ENCODE measurements at places on chromosomes 7 and 10. TPM values are rescaled to one million over a fixed set of nuclear protein-coding genes. Genes with fewer than 3 reads are reported as not detected.

The TCERG1L gene
- 2.1 TPM for total RNA-seq

The CPEB3 gene
- 2.4 TPM for total RNA-seq

The CPVL gene
- total RNA-seq: 43.8 TPM

The SPDYE8 gene
- not detected for total RNA-seq

The LAMB1 gene
- total RNA-seq: 101 TPM

GRCh38 chr10:77328272-77328816, 309.3 kb downstream of the KCNMA1 start:
- no peak overlapping the region for H3K4me3 ChIP-seq
- DNase-seq: peak; percentile 62
- peaks cover 13% of the 10 kb centered on the region for H3K4me1 ChIP-seq
- no peak overlapping the region for H3K27ac ChIP-seq

- H3K27ac ChIP-seq: no peak overlapping the region
- no peak overlapping the region for H3K4me3 ChIP-seq
- no peaks in the 10 kb centered on the region for H3K36me3 ChIP-seq
- DNase-seq: no peak
- no peaks in the 10 kb centered on the region for H3K27me3 ChIP-seq
Observed at GRCh38 chr7:25495342-25496250, 267.3 kb upstream of the NPVF start.

DNA sequence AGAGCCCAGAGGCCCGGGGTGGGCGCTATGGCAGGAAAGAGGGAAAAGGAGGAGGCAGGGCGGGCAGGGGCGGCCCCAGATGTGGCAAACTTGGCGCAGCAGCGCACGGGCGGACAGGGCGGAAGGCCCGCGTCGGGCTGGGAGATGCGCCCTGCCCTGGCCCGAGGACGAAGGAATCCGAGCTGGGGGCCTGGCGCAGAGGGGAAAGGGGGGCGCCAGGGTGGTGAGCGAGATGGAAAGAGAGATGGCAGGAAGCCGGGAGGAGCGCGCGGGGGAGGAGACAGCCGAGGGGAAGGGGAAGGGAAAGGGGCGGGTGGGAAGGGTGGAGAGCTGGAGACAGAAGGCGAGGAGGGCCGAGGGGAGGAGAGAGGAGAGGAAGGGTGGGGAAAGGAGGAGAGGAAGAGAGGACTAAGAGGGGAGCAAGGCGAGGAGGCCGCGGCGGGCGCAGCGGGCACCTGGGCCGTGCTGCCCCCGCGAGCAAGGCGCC, at the start of gene MARVELD1:
TSS of gene MARVELD1 (plus strand) at position 392 of the 487 bp plus-strand sequence. CDS start 147 bp downstream, outside the sequence.
- H3K27ac ChIP-seq: peak within 1 kb of the TSS; percentile 97
- H3K4me3 ChIP-seq: peak within 1 kb of the TSS; percentile 98
- peaks cover 8% of the 10 kb centered on the region for H3K36me3 ChIP-seq
- peaks cover 47% of the 10 kb centered on the region for H3K4me1 ChIP-seq
- peak; percentile 77 for DNase-seq
- H3K27me3 ChIP-seq: peaks cover 4% of the 10 kb centered on the region

DNA sequence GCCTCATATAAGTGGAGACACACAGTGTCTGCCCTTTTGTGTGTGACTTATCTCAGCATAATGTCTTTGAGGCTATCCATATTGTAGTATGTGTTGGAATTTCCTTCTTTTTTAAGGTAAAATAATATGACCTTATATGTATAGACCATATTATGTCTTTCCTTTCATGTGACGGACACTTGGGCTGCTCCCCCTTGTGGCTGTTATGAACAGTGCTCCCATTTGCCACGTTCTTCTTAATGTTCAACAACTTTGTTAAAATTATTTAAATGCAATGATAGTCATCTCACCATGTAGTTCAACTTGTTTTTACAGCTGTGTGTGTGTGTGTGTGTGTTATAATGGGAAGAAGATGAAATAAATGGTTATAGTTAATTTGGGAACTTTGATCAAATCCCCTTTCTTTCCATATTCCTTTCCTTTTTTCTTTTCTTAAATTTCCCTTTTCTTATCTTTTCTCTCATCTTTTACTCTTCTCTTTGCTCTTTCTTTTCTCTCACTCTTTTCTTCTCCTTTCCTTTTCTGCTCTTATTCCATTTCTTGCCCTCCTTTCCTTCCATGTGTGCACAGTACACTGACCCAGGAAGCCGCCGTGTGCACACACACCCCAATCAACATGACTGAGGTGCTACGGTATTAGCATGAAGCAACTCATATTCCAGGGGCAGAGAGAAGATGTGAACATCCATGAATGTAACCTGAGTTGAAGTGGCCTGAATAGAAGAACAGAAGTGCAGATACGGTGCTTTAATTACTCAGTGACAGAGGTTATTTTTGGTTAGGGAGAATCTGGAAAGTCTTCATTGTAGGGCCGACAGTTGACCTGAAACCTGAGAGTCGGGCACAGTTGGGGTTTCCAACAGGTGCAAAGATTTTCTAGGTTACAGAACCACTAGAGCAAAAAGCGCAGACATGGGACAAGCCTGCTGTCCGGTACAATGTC, 596.6 kb downstream of the SDK1 start:
- peaks cover 15% of the 10 kb centered on the region for H3K4me1 ChIP-seq
- no peak overlapping the region for H3K27ac ChIP-seq
- H3K27me3 ChIP-seq: no peaks in the 10 kb centered on the region
- H3K4me3 ChIP-seq: no peak overlapping the region
- H3K36me3 ChIP-seq: no peaks in the 10 kb centered on the region

GRCh38 chr10:70927189-70927943, 39.0 kb upstream of the PCBD1 start:
- H3K27me3 ChIP-seq: no peaks in the 10 kb centered on the region
- no peak overlapping the region for H3K27ac ChIP-seq
- no peaks in the 10 kb centered on the region for H3K36me3 ChIP-seq
- no peak overlapping the region for H3K4me3 ChIP-seq
- no peaks in the 10 kb centered on the region for H3K4me1 ChIP-seq
- no peak for DNase-seq

DNA sequence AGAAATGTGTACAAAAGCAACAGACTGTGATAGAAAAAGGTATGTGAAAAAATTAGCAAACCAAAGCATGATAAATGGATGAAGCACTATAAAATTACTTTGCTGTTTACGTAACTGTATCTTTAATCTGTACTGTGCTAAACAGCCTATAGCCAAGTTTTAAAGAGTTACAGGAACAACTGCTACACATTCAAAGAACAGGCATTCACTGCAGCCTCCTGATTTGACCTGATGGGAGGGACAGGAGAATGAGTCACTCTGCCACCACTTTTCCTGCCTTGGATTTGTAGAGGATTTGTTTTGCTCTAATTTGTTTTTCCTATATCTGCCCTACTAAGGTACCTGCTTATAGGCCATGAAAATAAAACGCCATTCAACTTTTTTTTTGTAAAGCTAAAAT, 116.1 kb downstream of the FANK1 start:
- H3K27ac ChIP-seq: no peak overlapping the region
- no peak for DNase-seq
- peaks cover 2% of the 10 kb centered on the region for H3K27me3 ChIP-seq
- H3K4me3 ChIP-seq: no peak overlapping the region

DNA sequence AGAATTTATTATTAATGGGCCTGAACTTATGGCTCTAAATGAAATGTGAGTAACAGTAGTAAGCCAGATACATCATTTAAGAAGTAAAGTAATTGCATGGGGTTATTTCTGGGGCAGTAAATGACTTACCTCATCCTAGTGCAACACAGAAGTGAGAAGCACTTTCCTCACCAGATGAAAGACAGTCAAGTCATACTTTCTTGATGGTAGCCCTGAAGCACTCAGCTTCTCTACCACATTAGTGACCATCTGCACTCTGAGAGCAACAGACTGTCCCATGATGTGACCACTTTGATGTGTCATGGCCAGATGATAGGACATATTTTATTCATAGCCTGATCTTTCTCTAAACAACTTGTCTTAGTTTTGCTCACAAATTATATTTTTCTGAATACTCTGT, 369.5 kb upstream of the PHF14 start:
- H3K4me1 ChIP-seq: no peaks in the 10 kb centered on the region
- no peak for DNase-seq
- H3K27ac ChIP-seq: no peak overlapping the region
- H3K4me3 ChIP-seq: no peak overlapping the region
- no peaks in the 10 kb centered on the region for H3K36me3 ChIP-seq
- no peaks in the 10 kb centered on the region for H3K27me3 ChIP-seq

GRCh38 chr10:24618401-24618800, 105.3 kb downstream of the ARHGAP21 start:
- H3K4me3 ChIP-seq: no peak overlapping the region
- no peak for DNase-seq
- H3K27ac ChIP-seq: peak overlapping the region; percentile 29

DNA sequence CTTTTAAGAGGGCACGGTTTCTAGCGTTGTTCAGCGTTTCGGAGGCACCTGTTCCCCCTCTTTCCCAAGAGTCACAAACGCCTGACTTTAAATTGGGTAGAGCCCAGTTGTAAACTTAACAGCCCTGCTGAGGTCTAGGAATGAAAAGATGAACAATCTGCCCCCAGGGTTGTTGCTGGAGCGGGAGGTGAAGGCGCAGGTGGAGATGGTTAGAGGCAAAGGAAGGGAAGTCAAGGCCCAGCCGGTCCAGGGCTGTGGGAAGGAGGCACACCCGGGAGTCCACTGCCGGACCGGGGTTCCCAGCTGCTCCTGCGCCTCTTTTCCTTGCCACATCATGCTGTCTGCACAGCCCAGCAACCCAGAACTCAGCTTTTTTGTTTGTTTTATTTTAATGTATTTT, 770 bp downstream of the PRXL2A start:
- DNase-seq: no peak
- H3K36me3 ChIP-seq: no peaks in the 10 kb centered on the region
- H3K4me1 ChIP-seq: peaks cover 51% of the 10 kb centered on the region
- H3K4me3 ChIP-seq: peak overlapping the region; percentile 88

- no peak for DNase-seq
- H3K4me1 ChIP-seq: peaks cover 7% of the 10 kb centered on the region
- H3K27ac ChIP-seq: no peak overlapping the region
- no peaks in the 10 kb centered on the region for H3K27me3 ChIP-seq
- H3K36me3 ChIP-seq: no peaks in the 10 kb centered on the region
- H3K4me3 ChIP-seq: no peak overlapping the region
Observed at GRCh38 chr7:20894806-20895205, 108.1 kb upstream of the SP8 start.

DNA sequence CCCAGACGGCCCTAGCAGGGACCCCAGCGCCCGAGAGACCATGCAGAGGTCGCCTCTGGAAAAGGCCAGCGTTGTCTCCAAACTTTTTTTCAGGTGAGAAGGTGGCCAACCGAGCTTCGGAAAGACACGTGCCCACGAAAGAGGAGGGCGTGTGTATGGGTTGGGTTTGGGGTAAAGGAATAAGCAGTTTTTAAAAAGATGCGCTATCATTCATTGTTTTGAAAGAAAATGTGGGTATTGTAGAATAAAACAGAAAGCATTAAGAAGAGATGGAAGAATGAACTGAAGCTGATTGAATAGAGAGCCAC, 184 bp downstream of the CFTR start:
- peaks cover 42% of the 10 kb centered on the region for H3K27me3 ChIP-seq
- peaks cover 15% of the 10 kb centered on the region for H3K4me1 ChIP-seq
- peak overlapping the region; percentile 81 for H3K4me3 ChIP-seq
- DNase-seq: no peak

DNA sequence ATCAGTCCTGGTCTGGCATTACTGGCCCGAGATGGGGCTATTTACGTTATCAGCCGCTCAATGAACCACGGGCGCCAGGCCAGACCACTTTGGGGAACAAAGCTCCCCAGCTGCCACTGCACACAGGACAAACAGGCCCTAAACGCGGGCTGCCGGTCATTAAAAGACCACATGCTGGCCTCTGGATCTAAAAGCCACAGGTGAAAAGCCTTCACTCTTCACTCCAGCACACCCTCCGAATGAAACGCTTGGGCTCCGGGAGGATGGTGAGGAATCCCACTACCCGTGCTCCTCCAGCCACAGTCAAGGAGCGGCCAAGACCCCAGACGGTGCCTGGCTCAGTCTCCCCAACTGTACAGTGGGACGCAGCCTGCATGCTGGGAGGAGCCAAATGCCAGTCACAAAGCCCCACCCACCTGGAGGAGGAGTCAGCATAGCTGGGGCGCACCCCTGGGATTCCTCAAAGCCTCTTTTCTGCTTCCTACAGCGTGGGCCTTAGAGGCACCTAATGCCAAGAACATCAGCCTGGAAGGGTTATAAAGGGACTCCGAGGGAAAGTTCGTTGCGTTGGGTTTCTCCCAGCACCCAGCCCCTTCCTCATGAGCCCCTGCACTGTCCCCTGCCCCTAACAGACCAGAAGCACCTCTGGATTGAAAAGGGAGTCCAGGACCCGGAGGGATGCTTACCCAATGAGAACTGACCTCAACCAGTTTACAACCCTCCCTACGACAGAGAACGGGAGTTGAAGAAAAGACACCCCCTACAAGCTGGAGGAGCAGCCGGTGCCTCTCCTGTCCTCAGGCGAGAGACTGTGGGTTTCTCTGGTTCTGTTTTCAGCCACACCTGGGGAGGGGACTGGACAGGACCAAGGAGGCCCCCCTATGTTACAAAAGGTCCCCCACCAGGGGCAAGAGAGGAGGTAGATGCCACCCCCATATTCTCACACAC, 4.7 kb downstream of the PDGFA start:
- H3K4me1 ChIP-seq: peaks cover 34% of the 10 kb centered on the region
- peak; percentile 78 for DNase-seq
- peak overlapping the region; percentile 71 for H3K4me3 ChIP-seq
- H3K36me3 ChIP-seq: peaks cover 13% of the 10 kb centered on the region
- H3K27ac ChIP-seq: peak overlapping the region; percentile 92

DNA sequence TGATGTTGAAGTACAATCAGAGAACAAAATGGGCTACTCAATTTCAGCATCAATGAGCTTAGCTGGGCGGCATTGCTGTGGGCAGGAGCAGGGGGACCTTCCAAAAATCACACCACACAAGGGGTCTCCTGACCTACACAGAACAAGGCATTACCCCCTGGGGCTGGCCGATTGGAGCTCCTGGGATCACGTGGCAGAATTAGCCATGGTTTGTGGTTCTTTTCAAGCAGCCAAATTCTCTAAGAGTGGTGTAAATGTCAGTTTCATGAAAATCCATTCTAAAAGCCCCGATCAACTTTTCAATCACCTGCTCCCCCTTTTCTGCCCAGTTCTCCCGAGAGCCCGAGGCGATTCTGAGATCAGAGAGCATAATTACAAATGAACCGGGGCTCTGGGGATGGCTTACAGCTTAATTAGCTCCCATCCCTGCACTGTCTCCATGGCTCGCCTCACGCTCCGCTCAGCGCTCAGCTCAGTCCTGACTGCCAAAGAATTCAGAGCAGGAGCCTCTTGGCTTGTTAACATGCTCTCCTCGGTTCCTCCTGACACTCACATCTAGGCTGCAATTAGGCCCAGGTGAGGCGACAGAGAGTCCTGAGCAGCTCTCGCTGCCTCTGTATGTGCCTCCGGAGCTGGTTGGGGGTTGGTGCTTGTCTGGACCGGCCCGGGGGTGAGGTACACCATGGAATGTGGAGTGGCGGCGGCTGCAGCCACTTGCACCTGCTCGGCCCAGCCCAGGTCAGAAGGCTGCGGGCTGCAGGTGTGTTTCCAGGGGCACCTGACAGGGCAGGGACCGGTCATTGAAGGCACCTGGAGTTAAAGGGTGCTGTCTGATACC, 111.8 kb downstream of the WDR11 start:
- no peaks in the 10 kb centered on the region for H3K36me3 ChIP-seq
- H3K27ac ChIP-seq: no peak overlapping the region
- peaks cover 21% of the 10 kb centered on the region for H3K4me1 ChIP-seq
- H3K27me3 ChIP-seq: no peaks in the 10 kb centered on the region
- peak; percentile 67 for DNase-seq

- H3K27ac ChIP-seq: no peak overlapping the region
- no peak overlapping the region for H3K4me3 ChIP-seq
- peaks cover 42% of the 10 kb centered on the region for H3K36me3 ChIP-seq
- no peaks in the 10 kb centered on the region for H3K27me3 ChIP-seq
- H3K4me1 ChIP-seq: peaks cover 17% of the 10 kb centered on the region
Observed at GRCh38 chr10:35442028-35442427, 105.7 kb downstream of the CCNY start.
